ENCODE measurements at places on chromosomes 7 and 10.

DNA sequence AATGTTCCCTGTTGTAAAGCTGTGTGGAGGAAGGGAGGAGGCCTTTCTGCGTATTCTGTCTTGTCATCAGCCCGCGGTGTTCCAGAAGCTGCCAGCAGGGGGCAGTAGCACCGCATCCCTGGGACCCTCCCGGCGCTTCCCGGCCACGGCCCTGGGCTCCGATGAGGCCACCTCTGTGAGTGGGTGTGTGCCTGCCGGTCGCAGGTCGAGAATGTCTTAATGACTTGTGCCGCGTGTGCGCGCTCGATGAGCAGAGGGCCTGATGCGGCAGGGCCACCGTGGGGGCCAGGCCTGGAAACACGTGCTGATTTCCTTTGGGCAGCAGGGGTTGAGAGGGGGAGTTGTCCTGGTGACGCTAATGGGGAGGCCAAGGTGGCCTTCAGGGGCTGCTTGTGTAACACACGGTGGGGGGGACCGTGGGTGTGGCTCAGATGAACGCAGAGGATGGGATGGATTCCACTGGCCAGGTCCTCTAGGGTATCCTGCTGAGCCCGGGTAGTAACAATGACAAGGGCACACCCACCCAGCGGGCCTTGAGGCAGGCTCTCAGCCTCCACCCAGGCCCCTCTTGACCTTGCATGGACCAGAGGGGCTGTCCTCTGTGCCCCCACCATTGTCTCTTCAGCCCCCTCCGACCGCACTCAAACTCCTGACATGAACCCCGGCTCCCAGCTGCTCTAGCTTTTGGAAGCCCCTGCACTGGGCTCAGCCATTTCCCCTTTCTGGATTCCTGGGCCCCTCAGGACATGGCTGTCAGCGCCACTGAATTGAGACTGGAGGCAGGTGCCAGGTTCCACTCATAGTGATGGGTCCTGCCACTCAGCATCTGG, 135.9 kb upstream of the PODXL start:
- DNase-seq, result peak; percentile 71

GRCh38 chr7:102122026-102122425, 164.6 kb upstream of the SH2B2 start:
- no peak for DNase-seq

GRCh38 chr10:3312403-3312940, 139.9 kb upstream of the PITRM1 start:
- no peak for DNase-seq

- DNase-seq, result no peak
Measured at GRCh38 chr10:124255556-124255955, 162.2 kb upstream of the CHST15 start.

- DNase-seq, result no peak
Measured at GRCh38 chr10:63343476-63343875, 122.3 kb downstream of the JMJD1C start.

DNA sequence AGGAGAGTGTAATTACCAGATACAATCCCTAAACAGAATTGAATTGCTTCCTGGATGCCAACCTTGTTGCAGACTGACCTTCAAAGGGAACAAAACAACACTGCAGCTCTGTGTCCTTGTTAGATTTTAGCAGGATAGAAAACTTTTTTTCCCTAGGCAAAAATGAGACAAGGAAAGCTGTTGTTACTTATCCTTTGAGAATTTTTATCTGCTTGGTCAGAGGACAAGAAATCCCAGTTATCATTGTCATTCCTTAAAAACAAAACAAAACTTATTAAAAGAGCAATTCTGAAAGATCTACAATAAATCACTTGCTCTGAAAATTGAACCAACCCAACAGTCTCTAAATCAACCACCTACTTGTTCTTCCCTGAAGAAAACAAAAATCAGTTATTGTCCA, 652.6 kb downstream of the REEP3 start:
- no peak for DNase-seq

Data from stimulated activated naive CD8-positive, alpha-beta T cell treated with anti-CD3 and anti-CD28 coated beads, Interleukin-15, Interleukin-2, amounts not matched to agents 100 U/mL and 50 U/mL, for 24 hours (primary cell).